ENCODE measurements at places on chromosomes 12 and 14.

DNA sequence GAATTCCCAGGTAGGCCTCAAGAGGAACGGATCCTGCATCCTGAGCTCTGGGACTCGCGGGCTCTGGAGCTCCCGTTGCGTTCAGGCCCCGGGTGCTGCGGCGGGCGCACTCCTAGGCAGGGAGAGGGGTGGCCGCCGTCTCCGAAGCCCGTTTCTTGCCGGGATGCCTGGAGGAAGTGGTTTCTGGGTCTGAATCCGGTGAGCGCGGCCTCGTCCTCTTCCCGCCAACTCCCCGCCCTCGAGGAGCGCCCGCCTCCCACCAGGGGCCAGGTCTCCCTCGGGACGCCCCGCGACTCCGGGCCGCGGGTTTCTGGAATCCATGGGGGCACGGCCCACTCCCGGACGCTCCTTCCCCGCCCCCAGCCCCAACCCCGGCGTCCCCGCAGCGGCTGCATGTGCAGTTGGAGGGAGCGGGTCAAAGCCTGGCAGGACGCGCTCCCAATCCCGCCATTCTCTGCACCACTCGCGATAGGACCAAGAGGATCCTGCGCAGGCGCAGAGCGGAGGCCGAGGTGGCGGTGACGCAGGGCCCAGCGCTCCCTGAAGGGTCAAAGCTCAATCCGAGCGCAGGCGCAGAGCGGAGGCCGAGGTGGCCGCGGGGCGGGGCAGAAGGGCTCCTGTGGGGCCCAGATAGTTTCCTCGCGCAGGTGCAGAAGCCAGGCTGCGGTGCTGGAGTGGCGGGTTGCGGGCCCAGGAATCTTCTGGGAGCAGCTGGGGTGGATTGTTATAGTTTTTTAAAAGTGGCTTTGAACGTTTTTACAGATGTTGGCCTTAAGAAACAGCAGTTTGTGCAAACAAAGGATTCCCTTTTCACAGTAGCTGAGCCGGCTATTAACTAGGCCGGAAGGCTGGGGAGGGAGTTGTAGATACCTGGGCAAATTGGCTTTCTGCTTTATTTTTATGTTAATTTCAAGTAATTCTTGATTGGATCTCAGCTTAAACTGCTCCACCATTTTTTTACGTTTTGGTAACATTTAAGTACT is 796.4 kb downstream of the AACS start:
- peak; percentile 95 for DNase-seq

DNA sequence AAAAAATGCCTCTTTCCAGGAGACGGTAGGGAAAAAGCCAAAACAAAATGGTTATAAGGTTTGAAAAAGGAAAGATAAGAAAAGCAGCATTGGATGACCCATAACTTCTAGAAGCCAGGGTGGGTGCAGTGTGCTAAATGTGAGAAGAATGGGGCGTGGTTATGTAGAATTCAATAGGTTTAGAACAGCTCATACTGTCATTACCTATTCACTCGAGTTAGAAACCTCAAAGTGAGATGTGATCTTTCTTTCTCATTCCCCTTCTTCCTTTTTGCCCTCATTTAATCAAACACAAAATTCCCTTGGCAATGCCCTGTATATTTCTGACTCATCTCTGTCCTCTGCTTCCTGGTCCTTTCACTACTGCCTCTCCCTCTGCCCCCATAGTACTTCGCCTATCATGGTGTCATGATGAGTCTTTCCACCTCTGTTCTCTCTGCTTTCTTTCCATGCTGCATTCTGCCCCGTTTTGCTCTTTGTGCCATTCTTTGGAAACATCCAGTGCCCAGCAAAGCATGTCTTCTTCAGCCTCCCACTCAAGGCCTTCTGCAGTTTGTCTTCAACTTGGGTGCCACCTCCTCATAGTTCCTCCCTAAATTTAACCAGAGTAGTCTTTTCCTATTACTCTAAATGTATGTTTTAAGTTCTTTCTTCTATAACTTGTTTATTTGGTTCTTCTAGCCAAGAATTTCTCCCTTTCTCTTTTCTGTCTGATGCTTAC is 496.3 kb downstream of the NRXN3 start:
- DNase-seq = no peak

DNA sequence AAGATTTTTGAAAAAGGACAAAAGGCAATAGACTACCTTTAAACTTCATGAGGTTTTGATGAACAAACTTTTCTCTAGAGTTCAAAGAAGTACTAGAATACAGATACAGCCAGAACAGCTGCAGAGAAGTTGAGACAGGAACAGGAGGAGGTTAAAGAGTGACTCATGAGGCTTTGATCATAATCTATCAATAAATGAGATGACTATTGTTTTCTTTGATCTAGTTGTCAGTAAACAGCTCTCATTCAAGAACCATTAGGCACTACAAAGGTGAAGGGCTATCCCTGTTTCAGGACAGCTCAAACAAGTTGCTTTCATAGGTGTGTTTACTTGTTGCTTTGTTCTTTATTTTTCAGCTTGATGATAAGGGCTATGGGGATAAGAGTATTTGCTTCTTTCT is 2.4 kb downstream of the WASHC3 start:
- no peak for DNase-seq

- no peak for DNase-seq
Observed at GRCh38 chr12:52086944-52087835, 7.7 kb downstream of the SMIM41 start.

- peak; percentile 76 for DNase-seq
Observed at GRCh38 chr14:50396631-50397389, at the start of gene CDKL1. CDKL1 (minus strand) TSS chr14:50396881; CDS start chr14:50395868, 1,013 bp downstream.

GRCh38 chr14:45252366-45253069 is 484 bp downstream of the MIS18BP1 start:
- DNase-seq = no peak

DNA sequence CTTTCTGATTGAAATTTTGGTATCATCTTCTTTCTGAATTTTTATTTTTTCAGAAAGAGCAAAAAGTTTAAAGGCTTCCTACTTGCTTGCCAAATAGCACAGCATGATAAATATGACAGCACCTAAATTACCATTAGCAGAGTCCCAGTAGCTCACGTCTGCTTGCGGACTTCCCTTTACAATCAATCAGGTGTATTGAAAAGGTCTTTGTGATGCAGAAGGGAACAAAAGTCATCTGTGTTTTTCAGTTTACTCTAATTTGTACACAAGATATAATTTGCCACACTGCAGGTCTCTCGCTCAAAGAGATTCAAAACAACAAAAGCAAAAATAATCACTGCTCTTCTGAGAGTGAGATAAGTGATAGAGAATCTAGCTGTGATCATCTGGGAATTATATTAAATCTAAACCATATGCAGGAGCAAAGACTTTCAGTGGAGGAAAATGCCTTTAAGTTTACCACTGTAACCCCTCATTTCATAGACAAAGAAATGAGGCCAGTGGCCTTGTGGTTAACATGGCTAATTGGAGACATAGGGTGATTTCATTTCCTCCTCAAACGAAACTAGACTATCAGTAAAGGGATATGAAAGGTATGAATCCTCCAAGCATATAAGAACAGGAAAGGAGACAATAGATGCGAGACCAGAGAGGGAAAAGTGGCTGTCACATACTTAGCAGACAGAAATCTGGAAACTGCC is 240.8 kb upstream of the TMPO start:
- DNase-seq = no peak

DNA sequence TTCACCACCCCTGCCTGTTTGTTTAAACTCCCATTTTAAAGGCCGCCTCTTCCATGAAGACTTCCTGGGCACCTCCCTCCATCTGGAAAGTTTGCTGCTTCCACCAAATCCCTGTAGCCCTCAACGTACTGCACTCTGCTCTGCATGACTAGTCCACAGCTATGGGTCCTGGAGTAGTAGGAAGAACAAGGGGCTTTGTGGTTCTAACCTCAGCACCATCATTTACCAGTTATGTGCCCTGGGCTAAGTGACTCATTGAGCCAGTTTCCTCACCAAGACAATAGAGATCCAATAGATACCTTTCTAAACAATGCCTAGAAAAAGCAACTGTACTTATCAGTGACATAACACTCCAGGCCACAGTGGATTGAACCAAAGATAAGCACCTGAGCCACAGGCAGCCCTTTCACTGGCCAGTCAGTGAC is 8.5 kb upstream of the LTBP2 start:
- no peak for DNase-seq

GRCh38 chr12:124648710-124649384 is 81.4 kb upstream of the NCOR2 start:
- DNase-seq = no peak

DNA sequence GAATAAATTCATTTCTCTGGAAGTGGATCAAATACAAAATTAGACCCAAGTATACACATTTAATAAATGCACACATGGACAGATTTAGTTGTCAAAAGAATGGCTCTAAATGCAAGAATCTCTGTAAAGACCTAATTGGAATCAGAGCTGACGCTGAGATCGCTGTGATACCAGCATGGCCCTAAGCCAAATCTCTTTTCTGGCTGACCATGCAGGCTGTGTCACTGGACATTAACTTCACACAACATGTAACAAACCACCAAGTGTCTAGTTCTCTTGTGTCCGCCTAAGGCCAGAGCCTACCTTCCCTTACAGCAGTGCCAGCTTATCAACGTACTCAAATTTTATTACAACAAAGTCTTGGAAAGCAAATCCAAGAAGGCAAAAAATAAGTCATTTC is 127.5 kb downstream of the MED13L start:
- DNase-seq = no peak

DNA sequence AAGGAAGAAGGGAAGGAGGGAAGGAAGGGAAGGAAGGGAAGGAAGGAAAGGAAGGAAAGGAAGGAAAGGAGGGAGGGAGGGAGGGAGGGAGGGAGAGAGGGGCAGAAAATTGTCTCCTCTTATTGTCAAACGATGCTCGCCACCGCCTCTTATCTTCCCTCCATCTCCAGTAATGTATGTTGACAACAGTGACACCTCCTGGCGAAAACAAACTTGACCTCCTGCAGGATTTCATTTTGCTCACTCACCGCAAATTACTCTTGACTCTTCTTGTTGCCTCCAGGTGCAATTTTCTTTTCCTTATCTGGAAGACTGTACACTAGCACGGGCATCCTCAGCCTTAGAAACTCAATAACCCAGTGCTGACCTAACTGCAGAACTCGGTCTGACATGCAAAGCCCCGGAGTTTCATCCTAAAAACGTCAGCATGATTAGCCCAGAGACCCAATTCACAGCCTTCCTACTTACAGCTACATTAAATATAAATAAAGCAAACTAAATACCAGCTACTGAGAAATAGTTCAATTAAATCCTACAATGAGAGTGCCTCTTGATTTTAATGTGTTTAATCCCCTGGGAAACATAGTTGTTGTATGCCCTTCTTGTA is 512.4 kb upstream of the TMPO start:
- DNase-seq = no peak

- no peak for DNase-seq
Observed at GRCh38 chr12:89278862-89279261, 73.4 kb downstream of the DUSP6 start.

DNA sequence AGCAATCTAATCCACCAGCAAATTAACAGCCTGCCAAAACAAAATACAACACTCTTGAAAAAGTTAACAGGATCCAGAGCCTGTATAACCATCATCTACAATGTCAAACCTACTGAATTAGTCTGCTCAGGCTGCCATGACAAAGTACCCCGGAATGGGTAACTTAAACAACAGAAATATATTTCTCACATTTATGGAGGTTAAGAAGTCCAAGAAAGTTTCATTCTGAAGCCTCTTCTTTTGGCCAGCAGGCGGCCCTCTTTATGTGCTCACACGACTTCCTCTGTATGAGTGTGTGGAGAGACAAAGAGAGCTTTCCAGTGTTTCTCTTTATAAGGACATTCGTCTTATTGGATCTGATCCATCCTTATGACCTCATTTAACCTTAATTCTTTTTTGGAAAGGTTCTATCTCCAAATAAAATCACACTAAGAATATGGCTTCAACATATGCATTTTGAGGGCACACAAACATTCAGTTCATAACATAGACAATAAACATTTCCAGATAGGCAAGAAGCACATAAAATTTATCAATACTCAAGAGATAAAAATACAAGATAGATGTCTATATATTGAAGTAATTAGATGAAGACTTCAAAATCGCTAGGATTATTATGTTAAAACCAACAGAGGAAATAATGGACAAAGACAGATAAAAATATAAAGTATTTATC is 5.9 kb upstream of the RERG start:
- no peak for DNase-seq

- peak; percentile 83 for DNase-seq
Observed at GRCh38 chr12:6827437-6827911, 733 bp upstream of the P3H3 start.

GRCh38 chr14:64640839-64641238 is 63.4 kb upstream of the PLEKHG3 start:
- no peak for DNase-seq

DNA sequence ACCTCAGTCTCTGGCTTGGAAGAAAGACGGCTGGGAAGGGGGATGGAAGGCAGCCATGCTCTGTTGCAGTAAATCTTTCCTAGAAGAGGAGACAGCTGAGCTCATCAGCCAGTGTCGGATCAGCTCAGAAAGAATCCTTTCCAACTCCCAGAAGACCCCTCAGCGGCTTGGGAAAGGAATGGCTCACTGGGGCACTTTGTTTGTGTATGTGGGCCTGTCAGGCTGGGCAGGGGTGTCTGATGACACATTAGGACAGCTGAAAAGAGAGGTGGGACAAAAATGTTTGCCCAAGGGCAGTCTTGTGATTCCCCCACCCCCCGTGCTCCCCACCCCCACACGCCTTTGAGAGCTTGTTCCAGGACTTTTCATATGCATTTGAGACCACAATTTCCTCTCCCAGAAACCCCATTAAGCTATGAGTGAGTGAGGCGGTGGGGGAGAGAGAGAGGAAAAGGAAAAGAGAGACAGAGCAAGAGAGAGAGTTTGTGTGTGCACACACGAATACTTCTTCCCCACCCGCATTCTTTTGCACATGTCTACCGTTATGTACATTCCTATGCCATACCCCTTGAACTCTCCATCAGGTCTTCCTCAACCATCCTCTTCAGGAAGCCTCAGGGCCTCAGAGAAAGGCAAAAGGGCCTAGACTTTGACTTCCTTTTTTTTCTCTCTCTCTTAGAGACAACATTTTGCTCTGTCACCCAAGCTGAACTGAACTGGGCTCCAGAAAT is 198.9 kb downstream of the ZFP36L1 start:
- DNase-seq = no peak

DNA sequence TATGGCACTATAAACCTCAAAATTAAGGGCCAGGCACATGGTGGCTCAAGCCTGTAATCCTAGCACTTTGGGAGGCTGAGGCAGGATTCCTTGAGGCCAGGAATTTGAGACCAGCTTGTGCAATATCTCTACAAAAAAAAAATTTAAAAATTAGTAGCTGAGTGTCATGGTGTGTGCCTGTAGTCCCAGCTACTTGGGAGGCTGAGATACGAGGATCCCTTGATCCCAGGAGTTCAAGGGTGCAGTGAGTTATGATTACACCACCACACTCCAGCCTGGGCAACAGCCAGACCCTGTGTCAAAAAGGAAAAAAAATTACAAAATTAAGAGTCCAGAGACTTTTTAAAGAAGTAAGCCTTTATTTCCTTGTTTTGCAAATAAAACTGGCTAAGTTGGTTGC is 1.8 kb upstream of the GCN1 start:
- no peak for DNase-seq

- DNase-seq = no peak
Observed at GRCh38 chr12:118520214-118521035, 144.1 kb downstream of the SUDS3 start.
